Mononuclear cell (primary cell): ENCODE measurements at places on chromosomes 2 and 18. TPM values are rescaled to one million over a fixed set of nuclear protein-coding genes. Genes with fewer than 3 reads are reported as not detected.

The GKN1 gene
- total RNA-seq, result 0.31 TPM

The FAM124B gene
- total RNA-seq, result 1.6 TPM

The MALL gene
- 0.21 TPM for total RNA-seq

The TTL gene
- total RNA-seq, result 11.0 TPM

The SKA1 gene
- total RNA-seq, result 0.73 TPM

The GKN2 gene
- not detected for total RNA-seq

The EVX2 gene
- total RNA-seq, result not detected

The RAB6C gene
- 0.10 TPM for total RNA-seq

The GPAT2 gene
- total RNA-seq, result 1.3 TPM

The CTAGE1 gene
- total RNA-seq, result 0.10 TPM

The SALL3 gene
- total RNA-seq, result under 0.01 TPM

The UGT1A5 gene
- not detected for total RNA-seq
